ENCODE measurements at places on chromosomes 1 and 21.

DNA sequence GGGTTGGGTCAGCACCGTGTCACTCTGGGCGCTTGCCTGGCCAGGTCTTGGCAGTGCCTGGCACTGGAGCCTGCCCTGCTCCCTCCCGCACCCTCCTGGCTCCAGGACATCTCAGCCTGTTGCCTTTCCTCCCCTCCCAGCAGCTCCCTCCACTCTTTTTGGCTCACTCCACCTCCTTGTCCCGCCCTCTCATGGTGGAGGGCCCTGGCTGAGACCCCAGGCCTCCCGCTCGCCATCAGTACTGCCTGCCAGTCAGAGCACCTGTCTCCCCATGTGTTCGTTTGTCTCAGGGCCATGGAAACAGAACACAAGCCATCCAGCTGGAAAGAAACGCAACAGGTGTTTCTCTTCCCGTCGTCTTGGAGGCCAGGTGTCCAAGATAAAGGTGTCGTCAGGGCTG lies 61.0 kb downstream of the B3GALT5 start:
- DNase-seq, result no peak

DNA sequence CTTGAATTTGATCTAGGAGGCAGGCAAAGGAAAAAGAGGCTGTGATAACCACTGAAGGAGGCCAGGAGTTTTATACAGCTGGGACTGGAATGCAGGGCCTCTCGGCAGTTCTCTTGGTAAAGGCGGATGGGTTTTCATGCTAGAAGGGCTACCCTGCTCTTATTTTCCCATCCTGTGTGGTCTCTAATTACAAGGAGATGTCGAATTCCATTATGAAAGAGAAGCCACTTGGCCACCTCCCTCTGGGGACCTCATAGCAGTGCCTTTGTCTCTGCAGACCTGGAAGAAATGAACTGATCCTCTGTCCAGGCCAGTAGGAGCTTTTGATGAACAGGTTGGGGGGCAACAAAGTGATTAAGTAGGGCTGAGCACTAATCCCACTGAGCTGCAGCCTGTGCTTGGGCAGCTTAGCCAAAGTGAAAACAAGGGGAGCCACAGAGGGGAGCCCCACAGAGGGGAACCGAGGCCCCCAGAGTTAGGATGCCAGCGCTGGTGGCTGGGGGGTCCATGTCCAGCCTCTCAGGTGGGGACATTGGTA lies 42.2 kb upstream of the BCAR3 start:
- no peak for DNase-seq

GRCh38 chr21:39150877-39151276 lies 32.4 kb downstream of the PSMG1 start:
- no peak for DNase-seq

DNA sequence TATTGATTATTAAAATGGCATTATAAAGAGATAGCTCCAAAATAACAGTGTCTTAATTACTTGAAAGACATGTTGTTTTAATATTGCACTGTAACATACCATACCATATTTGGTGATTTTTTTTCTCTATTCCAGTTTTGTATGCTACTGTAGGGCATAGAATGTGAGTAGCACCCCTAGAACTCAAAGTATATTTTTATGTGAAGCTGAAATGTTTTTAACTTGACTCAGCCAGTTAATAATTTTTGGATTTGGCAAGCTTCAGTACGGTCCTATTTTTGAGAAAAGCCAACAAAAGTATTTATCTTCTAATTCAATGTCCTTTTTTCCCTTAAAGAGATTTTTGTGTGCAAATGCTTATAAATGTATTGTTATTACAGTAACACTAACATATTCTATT lies 593.8 kb downstream of the USP25 start:
- no peak for DNase-seq

GRCh38 chr1:224433701-224434672 lies 610 bp downstream of the WDR26 start:
- DNase-seq, result peak; percentile 34

GRCh38 chr1:206693592-206693991 lies 8.9 kb downstream of the MAPKAPK2 start:
- no peak for DNase-seq

- DNase-seq, result no peak
Measured at GRCh38 chr1:61157468-61157987, 75.2 kb downstream of the NFIA start.

DNA sequence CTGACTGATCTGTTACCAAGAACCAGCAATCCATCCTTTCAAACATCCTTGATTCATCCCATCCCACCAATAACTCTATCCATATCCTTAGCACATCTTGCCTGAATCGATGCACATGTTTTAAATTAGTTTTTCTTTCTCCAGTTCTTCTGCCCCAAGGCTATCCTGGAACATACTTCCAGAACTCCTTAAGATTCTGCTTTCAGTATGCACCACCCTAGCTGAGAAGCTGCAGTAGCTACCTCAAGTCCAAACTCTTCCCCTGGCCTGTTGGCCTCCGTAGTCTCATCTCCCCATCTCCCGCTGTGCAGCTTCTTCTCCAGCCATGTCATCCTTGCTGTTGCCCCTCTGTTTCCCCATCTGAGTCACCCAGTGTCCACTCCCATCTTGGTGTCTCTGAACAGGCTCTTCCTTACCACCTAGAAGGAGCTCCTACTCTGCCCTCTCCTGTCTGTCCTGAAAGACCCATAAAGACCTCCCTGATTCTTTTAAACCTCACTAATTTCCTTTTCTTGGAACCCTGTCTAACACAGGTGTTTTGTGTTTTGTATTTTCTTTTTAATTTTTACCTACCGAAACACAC lies 108.0 kb downstream of the SGIP1 start:
- no peak for DNase-seq

DNA sequence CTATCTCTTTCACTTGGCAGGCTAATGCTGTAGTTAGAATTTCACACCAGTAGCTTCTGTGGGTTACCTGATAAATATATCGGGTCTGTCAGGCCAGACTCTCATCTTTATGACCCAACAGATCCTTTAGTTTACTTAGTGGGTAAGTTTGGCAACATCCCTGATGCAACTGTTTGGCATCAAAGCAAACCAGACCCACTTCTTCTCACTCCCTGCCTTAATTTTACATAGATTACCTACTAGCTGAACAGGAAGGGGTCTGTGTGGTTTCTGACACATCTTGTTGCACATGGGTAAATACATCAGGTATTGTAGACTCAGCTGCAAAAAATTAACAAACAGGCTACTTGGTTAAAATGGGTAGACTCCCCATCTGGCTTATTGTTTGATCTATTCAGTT lies 3.2 kb upstream of the GUK1 start:
- no peak for DNase-seq

GRCh38 chr1:104387716-104388508 lies 638.2 kb downstream of the AMY1C start:
- DNase-seq, result no peak

GRCh38 chr1:20325407-20325843 lies 34.8 kb downstream of the VWA5B1 start:
- no peak for DNase-seq

DNA sequence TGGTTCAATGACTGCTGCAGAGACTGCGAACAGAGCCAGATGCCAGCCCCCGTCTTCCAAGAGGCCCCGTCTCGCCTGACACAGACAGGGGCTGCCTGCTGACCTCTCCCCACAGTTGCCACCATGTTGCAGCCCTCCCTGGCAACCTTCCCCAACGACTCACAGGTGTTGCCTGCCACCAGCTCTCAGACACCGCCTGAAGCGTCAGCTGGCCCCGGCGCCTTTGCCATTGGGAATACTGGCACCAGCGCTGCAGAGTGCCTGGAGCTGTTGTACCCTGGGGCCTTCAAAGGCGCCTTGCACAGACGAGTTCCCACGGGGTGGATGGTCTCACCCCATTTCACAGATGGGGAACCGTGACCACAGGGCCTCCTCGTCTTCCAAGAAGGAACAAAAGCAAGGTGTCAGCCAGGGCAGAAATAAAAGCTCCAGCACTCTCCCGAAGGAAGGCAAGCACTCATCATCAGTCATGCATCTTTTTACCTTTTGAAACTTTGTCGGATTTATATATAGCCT lies 167.0 kb downstream of the ADSS2 start:
- DNase-seq, result no peak

- DNase-seq, result no peak
Measured at GRCh38 chr1:187537936-187538335, 709.2 kb downstream of the PLA2G4A start.

DNA sequence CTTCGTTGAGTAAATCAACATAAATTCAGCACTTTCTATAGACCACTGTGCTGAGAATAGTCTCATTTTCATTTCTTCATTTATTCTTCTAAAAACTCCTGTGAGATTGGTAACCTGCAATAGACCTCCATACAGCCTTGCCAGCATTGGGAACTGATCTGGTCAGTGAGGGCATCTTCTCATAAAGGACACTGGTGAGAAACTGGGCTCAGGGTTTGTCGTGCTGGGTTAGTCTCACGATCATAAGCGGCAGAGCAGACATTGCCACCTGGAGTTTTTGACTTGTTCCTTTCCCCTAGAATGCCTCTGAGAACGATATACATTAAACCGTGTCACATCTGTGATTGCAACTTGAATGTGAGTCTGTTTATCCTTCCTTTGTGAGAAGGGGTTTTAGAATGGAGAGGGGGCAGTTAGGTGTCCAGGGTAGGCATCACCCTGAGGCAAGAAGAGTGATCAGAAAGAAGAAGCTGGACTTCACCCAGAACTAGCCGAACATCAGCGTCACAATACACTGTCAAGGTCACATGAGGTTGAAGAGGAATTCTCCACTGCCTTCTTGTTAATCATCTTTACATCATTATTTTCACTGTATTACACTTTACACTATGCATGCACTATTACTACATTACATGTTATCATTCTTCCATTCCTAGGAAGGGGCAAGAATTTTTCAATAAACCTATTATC lies 1.4 kb upstream of the TTLL7 start:
- DNase-seq, result no peak

GRCh38 chr1:182054698-182055326 lies 6.7 kb downstream of the ZNF648 start:
- no peak for DNase-seq

Measured in activated effector memory CD4-positive, alpha-beta T cell treated with Interleukin-2 at 50 U/mL for 16 hours (primary cell).